ENCODE measurements at places on chromosomes 2 and 18.

GRCh38 chr2:37760471-37760870, 89.0 kb upstream of the CDC42EP3 start:
- no peak for DNase-seq

GRCh38 chr2:4591261-4591660, 887.9 kb downstream of the DCDC2C start:
- DNase-seq: no peak

DNA sequence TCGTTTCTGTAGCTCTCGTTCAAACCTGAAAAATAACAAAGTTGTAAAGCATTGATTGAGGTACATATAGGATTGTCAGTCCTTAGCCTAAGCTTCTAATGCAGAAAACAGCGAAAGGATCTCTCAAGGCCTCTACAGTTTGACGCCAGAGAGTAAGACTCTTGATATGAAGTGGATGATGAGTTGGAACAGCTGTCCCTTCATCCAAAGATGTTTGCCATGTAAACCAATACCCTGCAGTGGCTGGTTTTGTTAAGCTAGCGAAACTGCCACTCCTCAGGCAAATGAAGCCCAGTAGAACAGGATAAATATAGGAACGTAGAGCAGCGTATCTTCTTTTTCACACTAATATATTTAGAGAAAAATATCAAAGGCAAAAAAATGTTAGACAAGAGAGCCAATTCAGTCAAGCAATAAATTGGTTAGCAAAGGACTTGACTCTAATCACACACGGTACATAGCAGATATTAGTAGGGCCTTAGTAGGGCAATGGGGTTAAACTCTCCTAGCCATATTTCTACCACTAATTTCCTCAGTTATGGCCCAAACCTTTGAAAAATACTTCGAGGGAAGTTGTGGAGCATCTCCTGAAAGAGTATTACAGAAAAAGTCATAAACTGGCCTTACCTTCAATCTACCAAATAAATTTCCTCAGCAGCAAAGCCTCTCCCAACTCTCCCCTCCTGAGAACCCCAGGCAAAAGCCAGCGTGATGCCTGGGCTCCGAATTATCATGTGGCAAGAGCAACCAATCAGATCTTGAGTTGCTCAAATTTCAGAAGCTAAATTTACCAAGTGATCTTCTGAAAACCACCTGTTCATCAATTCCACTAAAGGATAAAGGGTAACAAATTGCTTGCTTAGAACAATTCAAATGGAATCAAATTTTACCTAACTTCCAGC, at the start of gene NEB:
NEB (minus strand) TSS at position 706 of the 902 bp plus-strand sequence. CDS start 1,320 bp downstream, outside the sequence.
- DNase-seq: no peak

- DNase-seq: no peak
Measured at GRCh38 chr2:27174638-27175037, 25.8 kb downstream of the TCF23 start.

DNA sequence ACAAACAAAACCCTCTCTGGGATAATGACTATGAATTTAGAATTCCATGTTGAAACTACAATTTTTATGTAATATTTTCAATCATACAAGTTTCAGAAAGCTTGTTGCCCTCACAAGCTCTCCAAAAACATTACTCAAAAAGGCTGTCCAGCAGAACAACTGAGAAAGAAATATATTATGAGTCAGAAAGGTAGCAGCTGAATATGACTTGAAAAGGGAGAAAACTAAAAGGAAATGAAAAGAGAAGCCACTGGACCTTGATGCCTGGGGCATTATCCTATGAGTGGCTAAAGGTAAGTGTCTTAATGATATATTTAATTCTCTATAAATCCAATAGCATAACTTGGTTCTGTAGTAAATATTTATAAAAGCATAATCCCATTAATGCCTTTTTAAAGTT, 61.8 kb downstream of the NXPH2 start:
- DNase-seq: no peak

DNA sequence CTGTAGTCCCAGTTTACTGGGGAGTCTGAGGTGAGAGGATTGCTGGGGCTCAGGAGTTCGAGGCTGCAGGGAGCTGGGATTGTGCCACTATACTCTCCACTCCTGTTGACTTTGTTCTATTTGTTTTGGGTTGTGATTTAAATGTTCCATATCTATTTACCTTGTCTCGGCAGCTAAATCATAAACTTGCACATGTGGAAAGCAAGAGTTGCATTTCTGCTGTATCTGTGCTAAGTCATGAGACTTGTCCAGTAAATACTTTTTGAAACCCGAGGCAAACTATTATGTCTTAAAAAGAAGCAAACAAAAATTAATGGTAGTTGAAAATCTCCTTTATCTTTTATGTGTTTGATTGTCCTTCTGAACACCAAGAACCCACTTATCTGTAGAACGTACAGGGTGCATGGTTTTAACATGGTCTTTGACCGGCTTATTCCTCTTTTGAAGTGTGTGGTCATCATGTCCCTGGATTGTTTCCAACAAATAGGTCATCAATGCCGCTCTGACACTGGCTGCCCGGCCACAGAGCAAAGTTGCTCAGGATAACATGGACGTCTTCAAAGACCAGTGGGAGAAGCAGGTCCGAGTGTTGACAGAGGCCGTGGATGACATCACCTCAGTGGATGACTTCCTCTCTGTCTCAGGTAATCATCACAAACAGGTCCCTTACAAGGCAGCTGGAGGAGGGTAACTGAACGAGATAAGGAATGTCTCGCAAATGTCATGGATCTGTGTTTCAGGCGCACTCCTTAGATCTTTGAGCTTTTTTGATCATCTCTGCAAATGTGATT, 241.1 kb upstream of the LRRTM1 start:
- DNase-seq: no peak

DNA sequence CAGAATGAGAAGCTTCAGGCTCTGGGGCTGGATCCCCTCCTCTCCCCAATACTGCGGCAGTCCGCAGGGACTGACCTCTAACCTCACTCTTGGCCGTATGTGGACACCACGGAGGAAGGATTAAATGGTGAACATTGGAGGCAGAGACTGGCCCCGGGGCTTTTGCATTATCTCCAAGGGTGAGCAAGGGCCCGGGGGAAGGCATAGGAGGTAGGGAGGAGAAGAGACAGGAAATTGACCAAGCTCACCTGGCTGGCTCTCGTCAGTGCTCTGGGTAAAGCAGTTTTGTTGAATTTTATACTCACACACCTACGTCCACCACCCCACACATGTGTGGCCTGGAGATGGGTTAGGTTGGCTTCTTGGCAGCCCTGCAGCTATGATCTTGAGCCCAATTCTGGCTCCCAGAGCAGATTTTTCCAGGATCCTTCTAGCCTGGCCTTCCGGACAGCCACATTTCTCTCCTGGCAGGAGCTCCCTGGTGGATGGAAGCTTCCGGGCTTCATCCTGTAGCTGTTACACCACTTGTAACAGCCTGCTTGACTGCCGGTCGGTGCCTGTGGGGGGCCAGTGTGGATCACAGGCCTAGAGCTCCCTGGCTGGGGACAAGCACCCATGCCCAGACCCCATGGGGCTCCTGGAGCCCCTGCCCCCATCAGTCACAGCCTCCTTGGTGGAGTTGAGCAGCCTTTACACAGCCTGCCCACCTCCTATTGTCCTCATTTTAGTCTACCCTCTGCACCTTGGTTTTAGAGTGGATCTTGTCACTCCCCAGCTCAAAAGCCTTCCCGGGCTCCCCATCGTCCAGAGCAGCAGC, 7.6 kb downstream of the ITM2C start:
- DNase-seq: no peak
